ENCODE measurements at places on chromosomes 7 and 10.
A peak's percentile ranks its signal among the peaks of the same experiment; 100 is the strongest.

DNA sequence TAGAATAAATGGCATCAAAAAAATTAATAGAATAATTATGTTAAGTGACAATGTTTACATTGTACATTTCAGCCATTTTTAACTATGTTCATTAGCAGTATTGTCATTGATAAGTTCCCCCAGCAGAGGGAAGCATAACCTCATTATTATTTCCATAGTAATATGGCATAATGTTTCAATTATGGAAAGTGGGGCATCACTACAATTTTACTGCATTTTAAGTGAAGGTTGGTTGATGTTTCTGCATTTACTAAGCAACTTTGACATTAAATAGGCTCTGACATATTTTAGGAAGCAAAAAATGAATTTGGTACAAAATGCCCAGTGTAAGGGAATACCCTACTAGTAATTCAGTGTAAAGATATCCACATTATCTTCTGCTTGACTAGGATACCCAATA is 218.3 kb downstream of the SEMA3A start:
- peak; percentile 8 for DNase-seq

DNA sequence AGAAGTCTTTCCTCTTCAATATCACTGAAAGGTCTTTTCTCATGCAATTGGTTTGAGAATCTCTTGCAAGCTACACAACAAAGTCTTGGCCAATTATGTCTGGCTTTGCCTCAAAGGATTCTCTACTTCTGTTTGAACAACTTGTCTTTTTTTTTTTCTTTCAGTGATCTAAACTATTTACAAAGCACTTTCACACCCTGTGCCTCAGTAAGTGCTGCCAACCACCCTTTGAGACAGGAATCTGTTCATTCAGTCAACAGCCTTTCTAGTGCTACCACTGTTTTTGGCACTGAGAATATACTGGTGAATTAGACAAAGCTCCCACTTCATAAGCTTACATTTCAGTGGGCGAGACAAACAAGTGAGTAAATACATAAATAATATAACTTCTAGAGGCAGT is 26.9 kb upstream of the SDK1 start:
- no peak for DNase-seq

GRCh38 chr7:101782896-101783295 is 34.5 kb upstream of the CUX1 start:
- DNase-seq: no peak

- DNase-seq: no peak
Measured at GRCh38 chr10:55174419-55174818, 373.4 kb upstream of the PCDH15 start.

DNA sequence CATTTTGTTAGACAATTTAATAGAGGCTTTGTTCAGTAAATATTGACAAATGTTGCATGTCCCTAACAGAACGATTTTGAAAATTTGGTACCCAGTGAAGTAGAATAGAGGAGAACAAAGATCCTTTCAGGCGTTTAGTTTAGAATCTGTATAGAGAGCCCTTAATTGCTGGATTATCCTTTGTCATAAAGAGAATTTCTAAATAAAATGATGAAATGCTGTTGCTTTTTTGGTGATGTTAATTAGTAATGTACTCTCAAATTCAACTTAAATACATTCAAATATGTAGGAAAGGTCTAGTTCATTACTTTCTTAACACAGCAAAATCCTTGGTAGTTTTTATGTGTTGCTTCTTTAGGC is 1.2 kb downstream of the LUC7L2 start:
- DNase-seq: no peak

- no peak for DNase-seq
Measured at GRCh38 chr7:124937076-124937475, 7.5 kb upstream of the POT1 start.

GRCh38 chr7:42645906-42646305 is 266.0 kb downstream of the C7orf25 start:
- DNase-seq: no peak

DNA sequence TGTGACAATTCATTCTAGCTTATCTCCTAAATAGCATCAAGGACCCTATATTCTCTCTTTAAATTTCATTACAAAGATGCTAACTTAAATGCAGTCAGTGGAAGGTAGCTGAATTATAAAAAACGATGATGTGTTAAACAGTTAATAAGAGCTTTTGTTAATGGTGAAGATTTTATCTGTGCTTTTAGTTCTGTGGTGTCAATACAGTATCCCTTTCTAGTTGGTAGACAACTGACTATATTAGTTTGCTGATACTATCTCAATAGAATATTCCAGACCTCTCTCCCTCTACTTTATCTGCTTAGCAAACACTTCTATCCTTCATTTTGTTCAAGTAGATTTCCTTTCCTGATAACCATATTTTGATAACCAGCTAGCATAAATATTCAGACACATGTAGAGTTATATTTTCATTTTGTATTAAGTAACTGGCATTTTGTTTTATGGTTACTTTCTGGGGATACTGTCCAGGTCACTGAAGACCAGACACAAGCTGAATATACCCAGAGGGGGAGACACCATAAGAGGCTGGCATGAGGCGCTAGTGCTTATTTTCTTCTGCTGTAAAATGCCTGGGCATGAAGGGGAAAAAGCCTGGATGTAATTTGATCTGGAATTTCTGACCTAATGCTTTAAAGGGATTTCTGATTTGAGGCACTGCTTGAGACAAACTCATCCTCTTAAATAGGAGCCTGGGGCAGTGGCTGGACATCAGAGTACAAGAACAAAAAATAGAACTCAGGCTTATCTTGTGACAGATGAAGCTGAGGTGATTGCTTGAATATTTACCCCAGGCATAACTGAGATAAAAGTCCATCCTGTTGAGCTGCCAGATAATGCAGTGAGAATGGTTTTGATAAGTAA is 197.5 kb downstream of the MALRD1 start:
- DNase-seq: no peak

DNA sequence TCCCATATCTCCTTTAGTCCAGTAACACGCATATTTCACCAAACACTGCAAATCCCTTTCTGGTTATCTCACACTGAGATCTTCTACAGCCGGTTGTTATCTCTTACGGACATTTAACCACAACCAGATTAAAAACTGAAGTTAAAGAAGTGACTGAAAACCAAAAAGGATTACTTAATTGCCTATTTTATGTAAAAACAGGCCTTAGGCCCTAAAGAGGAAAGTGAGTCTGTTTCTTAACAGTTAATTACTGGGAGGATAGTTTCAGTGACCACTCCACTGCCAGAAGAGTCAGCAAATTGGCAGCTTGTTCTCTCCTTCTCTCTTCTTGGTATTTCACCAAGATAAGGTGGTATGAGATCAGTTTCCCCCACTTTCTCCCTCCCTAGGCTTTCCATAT is 161.9 kb upstream of the MEOX2 start:
- no peak for DNase-seq
